ENCODE measurements at places on chromosomes 13 and 19. TPM values are rescaled to one million over a fixed set of nuclear protein-coding genes. Genes with fewer than 3 reads are reported as not detected.

PSG6 gene
- not detected for total RNA-seq

ZNF99 gene
- total RNA-seq: not detected

PTPRH gene
- 3.5 TPM for total RNA-seq

TTYH1 gene
- total RNA-seq: not detected

BCL3 gene
- total RNA-seq: 2.1 TPM

CLEC11A gene
- 27.4 TPM for total RNA-seq

PEPD gene
- total RNA-seq: 45.8 TPM

LGALS16 gene
- total RNA-seq: not detected

MAP4K1 gene
- 0.15 TPM for total RNA-seq

ONECUT3 gene
- not detected for total RNA-seq

CADM4 gene
- total RNA-seq: 3.0 TPM

Measured in epithelial cell of umbilical artery (primary cell).